ENCODE measurements at places on chromosomes 7 and 10. TPM values are rescaled to one million over a fixed set of nuclear protein-coding genes. Genes with fewer than 3 reads are reported as not detected.

DNA sequence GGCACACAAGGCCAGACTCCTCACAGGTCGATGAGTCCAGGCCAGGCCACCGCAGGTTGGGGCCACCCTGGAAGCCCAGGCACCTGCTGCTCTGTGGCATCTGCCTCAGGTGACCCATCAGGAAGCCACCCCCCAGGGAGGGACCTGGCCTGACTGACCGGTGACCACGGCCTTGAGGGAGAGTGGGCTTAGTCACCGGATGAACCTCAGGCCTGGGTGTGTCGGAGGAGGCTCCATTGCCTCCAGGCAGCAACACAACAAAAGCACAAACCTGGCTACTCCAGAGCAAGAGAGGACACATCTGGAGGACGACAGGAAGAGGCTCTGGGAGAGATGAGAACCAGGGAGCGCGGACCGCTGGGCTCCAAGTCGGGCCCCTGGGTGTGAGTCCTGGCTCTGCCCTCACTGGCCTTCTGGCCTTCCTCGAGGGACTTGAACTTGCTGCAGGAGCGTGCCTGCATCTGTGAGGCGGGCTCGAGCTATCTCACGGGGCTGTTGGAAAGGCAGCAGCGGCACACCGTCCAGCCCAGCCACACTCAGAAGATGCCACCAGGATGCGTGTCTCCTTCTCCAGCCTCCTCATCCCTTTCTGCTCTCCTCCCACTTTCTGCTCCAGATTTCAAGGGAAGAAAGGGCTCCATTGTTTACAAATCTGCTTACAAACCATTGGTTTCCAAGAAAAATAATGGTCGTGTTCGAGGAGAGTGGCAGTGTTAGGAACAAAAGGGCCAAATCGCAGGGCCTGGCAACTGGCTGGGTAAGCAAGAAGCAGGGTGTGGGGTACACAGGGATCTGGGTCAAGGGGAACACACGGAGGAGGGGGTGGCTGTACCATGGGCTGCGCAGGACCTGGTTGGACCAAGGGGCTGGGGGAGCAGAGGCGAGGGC is 152.9 kb downstream of the ADAM12 start:
- DNase-seq, result no peak

GRCh38 chr7:19009241-19009935 is 108.0 kb downstream of the TWIST1 start:
- DNase-seq, result no peak

DNA sequence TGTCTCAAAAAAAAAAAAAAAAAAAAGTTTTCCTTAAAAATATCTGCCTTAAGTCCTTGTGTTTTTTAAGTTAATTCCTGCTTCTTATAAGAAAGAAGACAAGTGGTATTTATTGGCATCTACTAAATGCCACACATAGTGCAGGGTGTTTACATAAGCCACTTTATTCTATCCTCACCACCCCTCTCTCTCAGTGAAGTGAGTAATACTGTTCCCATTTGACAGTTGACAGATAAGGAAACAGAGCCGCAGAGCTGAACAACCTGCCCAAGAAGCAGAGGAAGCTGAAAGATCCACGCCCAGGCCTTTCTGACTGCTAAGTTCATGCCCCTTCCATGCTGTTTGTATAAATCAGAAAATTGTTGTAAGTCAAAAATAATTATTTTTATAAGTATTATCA is 54.1 kb downstream of the ABLIM1 start:
- peak; percentile 65 for DNase-seq

DNA sequence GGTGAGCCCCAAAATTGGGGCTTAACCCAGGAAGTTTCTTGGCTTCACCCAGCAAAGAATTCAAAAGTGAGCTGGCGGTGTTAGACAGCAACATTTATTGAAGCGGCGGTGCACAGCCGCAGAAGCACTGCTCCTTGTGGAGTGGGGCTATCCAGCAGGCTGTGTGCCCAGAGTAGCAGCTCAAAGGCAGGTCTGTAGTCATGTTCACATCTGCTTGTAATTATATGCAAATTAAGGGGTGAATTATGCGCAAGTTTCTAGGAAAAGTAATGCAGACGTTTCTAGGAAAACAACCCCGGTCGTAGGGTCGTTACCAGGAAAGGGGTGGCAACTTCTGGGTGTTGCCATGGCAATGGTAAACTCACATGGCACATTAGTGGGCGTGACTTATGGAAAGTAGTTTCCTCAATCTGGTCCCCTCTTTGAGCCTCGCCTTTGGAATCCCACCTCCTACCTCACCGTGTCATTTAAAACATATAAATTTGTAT is 13.7 kb upstream of the KBTBD2 start:
- peak; percentile 86 for DNase-seq

The STEAP4 gene
- total RNA-seq, result 2.1 TPM

The ELAPOR2 gene
- total RNA-seq, result 3.6 TPM

DNA sequence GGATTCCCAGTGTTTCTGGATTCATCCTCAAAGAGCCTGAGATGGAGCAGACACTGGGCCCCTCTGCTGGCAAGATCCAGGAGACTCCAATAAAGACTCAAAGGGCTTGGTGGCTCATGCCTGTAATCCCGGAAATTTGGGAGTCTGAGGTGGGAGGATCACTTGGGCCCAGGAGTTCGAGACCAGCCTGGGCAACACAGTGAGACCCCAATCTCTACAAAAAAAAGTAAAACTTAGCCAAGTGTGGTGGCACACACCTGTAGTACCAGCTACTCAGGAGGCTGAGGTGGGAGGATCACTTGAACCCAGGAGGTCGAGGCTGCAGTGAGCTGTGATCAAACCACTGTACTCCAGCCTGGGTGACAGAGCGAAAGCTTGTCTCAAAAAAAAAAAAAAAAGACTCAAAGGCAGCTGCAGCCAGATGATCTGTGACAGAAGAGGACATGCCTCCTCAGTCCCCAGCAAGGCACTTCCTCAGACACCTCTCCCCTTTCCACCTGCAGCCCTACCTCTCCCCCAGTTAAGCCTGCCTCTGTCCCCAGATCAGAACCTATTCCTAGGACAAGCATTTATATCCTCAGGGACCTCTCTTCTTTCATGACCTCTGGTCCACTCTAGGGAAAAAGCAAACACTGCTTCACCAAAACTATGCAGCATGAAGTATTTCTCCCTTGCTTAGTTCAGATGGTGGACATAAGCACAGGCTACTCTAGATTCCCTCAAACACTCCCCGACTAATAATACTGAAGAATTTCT is 27.9 kb downstream of the PDLIM1 start:
- no peak for DNase-seq

GRCh38 chr10:91412354-91413087 is 2.4 kb downstream of the HECTD2 start:
- peak; percentile 28 for DNase-seq

The CALML5 gene
- total RNA-seq, result not detected

DNA sequence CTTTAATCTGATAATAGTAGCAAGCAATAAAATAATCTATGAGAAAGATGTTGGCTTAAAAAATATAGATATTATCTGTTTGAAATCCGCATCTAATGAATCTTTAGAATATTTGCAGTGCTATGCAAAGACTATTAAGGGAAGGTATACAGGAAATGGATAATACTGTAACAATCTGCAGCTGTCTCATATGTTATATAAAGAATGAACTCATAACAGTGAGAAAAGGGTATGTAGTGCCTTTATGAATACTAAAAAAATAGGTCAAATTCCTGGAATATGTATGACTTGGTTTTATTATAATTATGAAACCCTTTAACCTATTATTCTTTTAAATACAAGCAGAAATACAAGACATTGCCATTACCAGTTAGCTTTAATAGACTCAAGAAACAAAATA is 105.1 kb upstream of the GPR22 start:
- DNase-seq, result no peak

DNA sequence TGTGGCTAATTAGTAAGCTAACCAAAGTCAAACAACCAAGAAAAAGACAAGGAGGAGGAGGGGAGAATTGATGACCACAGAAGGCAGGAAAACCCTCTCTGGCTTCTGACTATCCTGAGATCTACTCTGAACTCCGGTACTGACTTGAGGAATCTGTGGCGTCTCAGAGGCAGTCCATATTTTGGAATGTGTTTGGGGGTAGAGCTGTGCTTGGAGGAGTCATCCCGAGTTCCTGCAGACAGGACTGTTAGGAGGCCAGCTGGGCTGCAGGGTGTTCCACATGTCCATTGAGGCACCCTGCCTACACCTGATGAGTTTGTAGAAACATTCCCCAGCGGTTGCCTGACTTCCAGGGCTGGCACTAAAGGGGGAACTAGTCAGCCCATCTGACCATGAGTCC is 91.6 kb downstream of the PLCE1 start:
- no peak for DNase-seq

The SRRM3 gene
- 0.30 TPM for total RNA-seq

DNA sequence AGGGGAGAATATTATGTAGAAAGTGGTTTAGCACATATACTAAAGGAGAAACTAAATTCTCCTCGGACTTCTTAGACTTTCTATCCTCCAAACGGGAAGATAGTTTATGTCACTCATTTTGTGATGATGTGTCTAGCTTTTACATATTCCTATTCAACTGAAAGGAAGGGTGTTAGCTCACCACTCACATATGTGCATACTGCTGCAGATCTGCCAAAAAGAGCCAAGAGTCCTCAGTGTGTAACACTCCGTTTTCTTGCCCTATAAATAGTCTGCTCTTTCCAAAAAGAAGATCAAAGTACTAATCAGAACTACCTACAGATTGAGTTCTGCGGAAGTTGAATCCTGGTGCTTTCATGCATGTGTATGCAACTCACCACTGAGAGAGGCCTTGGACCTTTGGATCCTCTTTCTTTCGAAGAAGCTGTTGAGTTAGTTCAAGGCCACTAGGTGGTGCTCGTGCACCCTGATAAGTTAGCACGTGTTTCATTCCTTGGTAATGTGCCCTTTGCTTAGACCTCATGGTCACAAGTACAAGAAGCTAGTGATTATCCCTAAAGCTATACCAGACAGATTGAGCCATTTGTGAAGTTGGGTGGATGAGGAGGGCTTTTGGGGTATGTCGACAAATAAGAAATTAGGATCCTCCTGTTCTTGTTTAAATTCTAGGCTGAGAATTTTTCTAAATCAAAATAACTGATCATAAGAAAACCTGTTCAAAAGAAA is 14.1 kb downstream of the YAE1 start:
- DNase-seq, result peak; percentile 93

GRCh38 chr7:86733783-86734182 is 90.1 kb downstream of the GRM3 start:
- DNase-seq, result no peak

DNA sequence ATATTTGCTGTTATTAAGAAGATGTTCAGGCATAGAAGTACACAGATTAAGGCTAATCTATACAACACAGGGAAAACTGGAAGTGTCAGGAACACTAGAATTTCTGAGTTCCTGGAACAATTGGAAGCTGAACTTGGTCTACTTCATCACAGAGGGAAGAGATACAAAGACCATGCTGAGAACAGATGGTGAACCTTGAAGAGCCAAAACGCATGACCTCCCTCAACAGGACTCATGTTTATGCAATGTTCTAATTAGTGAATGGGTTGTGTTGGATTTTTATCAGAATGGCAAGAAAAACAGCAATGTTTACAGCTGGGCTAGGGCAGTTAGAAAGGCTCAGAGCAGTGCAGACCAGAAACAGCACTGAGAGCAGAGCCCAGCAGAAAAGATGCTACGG is 94.9 kb downstream of the SFMBT2 start:
- DNase-seq, result no peak

DNA sequence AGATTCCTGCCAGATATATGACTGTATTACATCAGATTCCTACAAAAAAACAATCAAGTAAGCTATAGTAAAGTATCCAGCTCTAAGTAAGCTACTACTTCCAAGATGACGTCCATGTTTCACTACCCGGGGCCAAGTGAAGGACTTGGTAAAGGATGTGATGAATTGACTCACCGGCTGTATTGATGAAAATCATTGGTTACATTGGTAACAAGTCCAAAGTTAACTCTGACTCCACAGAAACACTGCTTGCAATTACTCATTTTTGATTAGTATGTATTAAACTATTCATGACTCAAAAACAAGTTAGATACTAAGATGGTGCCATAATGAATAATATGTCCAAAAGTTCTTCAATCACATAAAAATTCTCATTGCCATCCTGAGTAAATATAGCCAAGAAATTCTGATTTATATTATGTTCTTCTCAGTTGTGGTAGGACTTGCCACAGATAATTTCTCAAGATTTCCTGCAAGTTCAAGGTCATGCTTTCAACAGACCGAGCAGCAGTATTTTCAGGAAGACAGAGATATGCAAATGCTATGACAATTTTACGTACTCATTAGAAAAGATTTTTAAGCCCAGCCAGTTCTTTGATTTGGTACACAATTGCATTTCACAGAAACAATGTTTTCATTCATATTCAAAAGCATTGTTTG is 12.6 kb upstream of the DNAJC1 start:
- no peak for DNase-seq

- DNase-seq, result no peak
Observed at GRCh38 chr7:21173436-21173835, 254.4 kb upstream of the SP4 start.

DNA sequence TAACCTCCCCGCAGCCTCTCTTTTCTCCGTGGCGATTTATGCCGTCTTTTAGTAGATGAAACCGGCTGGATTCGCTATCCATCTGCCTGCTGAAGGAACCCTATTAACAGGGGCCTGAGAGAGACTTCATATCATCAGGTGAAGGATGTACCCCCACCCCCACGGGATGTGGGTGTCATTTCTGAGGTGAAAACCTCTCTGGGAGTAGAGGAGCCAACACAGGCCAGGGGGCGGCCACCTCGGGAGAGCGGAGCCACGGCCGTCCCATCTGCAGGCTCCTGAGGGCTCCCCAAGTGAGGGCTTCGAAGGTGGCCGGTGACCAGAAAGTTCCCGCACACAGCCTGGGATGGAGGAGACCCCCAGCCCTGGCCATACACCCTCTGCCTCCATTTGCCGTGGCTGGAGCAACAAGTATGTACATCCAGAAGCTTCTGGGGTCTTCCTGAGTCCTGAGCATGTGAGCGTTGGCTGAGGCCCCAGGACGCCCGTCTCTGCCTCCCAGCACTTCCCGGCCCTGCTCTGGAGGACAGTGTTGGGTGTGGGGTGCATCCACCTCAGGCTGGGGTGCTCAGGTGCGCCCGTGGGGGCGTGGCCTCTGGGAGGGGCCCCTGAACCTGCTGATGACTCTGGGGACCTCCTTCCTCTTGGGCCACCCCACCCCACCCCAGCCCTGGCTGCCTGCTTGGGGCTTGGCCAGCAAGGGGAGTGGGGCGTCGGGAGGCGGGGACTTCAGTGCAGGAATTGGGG is 84.7 kb downstream of the NKX6-2 start:
- no peak for DNase-seq

DNA sequence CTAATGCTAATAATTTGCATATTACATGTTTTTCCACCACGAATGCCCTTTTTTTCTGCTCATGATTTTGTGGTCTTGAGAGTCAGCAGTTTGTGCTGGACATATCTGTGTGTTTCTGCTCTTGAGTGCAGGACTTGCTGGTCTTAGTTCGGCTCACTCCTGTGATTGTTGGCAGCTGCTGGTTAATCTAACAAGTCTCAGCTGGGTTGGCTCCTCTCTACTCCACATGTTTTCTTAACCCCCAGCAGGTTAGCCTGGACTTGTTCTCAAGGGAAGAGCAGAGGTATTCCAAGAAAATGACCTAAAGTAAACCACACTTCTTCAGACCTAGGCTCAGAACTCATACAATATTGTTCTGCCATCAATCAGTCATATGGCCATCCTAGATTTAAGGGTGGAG is 1238.9 kb downstream of the XPNPEP1 start:
- DNase-seq, result no peak

- DNase-seq, result no peak
Observed at GRCh38 chr7:50281680-50282445, 22.7 kb upstream of the IKZF1 start.
